ACHN (cell line): ENCODE measurements at places on chromosomes 2 and 18.
A peak's percentile ranks its signal among the peaks of the same experiment; 100 is the strongest.

DNA sequence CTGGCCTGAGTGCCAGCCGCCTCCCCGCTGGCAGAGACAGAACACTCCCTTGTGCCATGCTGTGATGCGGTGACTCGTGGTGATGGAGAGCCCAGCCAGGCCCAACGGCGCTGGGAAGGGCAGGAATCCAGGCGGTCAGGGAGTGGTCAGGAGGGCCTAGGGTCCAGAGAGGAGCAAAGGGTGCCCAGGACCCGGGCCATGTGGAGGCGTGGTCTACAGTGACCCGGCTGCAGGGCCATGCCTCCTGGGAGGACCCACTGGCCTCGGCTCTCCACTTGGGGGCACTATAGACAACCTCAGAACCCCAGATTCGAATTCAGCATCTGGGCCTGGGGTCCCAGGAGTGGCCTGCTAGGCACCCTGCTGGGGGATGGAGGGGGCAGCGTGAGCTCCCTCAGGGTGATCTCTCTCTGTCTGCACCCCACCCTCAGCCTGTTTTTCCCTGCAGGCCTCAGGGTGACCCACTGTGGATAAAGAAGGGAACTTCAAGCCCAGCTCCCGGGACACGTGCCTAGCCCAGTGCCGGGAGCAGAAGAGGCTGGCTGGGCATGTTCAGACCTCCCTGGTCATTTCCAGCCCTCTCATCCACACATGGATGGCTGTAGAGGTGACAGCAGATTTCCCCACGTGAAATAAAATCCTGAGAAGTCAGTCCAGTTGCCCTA lies 13.0 kb downstream of the AMER3 start:
- DNase-seq: no peak

DNA sequence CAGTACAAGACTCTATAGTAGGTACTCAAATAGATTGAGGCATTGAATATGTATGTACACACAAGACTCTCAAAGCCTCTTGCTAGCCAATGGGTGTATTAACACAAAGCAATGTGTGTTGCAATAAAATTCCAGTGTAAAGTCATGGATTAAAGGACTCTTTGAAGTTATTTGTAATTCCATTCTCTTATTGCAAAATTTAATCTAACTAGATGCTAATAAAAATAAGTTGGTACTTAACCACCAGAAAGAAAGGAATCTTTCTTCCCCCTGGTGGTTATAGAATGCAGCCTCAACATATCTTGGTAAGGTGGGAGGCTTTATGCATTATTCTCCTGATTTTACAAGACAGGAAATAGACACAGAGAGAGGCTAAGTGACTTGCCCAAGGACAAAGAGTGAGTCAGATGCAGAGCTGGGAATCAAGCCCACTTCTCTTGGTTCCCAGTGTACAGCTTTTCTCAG lies 18.0 kb downstream of the LRP1B start:
- DNase-seq: peak; percentile 17

DNA sequence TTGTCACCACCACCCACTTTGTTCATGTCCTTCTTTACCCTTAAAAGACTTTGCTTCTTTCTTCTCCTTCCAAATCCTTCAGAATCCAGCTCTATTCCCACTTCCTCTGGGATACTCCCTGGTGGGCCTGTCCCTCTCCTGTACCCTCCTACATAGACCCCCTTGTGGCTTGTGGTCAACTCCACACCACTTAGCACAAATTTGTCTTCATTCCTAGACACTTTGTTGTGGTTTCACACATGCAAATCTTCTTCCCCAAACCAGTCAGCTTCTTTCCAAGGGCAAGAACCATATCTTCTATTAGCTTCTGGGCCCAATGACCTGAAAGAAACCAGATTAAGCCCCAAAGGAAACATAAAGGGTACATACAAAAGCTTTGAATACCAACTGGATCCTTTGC lies 342.4 kb downstream of the TNS1 start:
- no peak for DNase-seq

- DNase-seq: no peak
These were observed 23.4 kb downstream of the DNAH6 start for GRCh38 chr2:84539729-84540128.

DNA sequence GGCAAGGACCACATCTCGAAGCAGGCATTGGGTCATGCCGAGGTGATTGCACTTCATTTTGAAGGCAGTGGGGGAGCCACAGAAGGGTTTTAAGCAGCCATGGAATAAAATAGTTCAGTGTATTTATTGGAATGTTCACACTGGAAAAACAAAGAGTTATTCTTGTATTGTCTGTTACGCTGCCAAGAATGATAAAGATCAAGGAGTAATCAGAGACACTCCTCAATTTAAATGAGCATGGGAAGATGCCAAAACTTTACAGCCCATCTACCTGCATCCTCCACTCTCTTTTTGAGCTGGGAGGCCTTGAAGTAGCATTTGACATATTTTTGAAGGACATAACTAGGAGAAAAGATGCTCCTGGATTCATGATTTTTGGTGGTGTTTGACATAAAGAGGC lies 112.8 kb downstream of the DOCK10 start:
- DNase-seq: no peak

DNA sequence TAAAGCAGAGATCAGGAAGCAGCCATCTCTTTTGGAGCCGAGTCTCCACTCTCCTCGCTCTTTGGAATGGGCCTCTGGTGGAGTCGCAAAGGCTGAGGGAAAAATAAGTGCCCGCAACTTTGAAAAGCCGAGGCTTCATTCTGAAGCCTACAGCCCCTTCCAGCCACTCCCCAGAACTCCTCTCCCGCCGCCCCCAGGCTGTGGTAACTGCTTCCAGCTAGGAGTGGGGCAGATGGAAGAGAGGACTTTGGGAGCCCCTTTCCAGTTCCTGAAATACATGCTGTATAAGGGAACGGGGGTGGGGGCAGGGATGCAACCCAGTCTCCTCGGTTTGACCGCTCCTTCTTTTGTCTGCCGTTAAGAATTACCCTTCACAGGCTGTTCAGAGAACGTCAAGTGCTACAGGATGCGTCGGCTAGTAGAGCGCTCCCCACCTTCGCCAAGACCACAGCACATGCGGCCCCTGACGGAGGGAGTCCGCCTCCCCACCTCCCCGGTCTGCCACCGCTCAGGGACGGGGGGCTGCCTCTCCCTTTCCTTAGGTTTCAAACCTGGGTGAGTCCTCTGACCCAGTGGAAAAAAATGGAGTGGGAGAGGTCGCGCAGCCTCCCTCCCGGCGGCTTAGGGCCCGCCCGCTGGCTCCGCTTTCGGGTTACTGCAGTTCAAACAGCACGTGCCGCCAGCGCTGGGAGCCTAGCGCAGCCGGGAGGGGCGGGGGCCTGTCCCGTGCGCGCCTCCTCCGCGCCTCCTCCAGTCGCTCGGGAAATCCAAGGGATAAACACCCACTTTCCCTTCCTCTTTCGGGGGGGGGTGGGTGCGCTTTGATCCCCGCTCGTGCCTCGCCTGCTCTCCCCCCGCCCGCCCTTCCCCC lies 4.9 kb downstream of the CYP26B1 start:
- DNase-seq: no peak

GRCh38 chr18:13186687-13187086 lies 31.9 kb upstream of the LDLRAD4 start:
- no peak for DNase-seq

DNA sequence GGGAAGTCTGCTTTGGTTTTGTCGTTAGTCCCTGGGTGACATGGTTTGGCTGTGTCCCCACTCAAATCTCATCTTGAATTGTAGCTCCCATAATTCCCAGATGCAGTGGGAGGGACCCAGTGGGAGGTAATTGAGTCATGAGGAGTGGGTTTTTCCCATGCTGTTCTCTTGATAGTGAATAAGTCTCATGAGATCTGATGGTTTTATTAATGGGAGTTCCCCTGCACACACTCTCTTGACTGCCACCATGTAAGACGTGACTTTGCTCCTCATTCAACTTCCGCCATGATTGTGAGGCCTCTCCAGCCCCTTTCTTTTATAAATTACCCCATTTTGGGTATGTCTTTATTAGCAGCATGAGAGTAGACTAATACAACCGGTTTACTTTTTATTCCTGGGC lies 405.8 kb upstream of the ID2 start:
- no peak for DNase-seq

DNA sequence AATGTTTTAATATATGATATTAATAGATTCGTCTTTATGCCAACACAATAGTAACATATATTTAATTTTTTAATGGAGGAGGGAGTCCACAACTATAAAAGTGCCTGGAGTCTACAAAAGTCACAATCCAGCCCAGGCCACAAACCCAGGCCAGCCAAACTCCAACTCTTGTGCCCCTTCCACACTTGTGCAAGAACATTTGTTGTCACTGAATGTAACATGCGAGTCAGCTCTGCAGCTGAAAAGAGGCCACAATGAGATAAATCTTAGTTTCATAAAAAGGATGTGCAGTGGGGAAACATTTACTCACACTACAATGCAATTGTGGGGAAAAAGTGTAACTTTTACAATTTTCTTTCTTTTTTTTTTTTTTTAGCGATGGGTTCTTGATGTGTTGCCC lies 110.8 kb downstream of the MCFD2 start:
- DNase-seq: no peak

- DNase-seq: no peak
These were observed 14.7 kb upstream of the METAP1D start for GRCh38 chr2:171985076-171985475.

DNA sequence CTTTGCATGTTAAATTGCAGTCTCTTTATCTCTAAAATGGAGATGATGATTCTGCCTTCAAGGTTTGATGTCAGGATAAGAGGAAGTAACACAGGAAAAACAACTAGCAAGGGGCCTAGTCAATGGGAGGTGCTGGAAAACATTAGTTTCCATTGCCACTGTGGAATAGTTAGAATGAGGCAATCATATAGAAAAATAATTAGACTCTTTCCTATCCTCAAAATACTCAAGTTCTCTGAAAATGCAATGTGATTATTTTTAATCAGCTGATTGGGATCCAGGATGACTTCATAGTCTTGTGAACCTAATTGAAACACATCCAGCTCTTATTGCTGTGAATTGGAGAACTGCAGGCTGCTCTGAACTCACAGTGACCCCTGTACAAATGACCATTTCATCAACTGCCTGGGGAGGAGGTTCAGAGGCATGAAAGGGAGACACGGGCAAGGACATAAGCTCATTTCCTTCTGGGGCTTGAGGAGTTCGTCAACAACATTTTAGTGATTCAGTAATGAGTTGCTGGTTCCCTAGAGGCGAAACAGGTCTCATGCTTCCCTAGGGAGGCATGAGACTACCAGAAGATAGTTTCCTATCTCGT lies 422.5 kb downstream of the LPIN1 start:
- no peak for DNase-seq
